ENCODE measurements at places on chromosomes 1 and 21.

DNA sequence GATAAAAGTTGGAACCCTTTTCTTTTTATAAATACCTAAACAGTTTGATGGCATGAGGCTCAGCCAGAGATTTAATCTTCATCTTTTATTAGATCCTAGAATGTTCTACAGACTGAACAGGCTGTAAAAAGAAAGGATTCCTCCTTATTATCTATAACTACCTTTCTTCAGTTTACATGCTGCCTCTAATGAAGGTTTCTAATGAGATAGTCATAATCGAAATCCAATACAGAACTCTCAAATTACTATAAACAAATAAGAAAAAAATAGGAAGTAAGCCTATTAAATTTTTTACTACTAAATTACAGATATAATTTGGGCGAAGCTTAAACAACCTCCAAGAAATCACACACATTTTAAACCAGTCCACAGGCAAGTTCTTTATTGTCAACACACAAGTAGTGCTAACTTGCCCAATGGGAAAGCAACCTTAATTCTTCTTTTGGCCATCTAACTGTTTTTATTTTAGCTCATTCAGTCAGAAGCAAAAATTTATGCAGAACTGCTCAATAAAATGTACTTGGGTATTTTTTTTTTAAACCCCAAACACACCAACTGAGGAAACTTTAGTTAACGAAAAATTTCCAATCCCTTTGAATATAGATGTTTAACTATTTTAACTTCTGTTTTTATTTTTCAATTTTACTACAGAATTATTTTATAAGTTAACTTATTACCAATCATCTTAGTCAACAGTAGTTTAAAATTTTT lies 4.8 kb downstream of the WDR26 start:
- DNase-seq = no peak

DNA sequence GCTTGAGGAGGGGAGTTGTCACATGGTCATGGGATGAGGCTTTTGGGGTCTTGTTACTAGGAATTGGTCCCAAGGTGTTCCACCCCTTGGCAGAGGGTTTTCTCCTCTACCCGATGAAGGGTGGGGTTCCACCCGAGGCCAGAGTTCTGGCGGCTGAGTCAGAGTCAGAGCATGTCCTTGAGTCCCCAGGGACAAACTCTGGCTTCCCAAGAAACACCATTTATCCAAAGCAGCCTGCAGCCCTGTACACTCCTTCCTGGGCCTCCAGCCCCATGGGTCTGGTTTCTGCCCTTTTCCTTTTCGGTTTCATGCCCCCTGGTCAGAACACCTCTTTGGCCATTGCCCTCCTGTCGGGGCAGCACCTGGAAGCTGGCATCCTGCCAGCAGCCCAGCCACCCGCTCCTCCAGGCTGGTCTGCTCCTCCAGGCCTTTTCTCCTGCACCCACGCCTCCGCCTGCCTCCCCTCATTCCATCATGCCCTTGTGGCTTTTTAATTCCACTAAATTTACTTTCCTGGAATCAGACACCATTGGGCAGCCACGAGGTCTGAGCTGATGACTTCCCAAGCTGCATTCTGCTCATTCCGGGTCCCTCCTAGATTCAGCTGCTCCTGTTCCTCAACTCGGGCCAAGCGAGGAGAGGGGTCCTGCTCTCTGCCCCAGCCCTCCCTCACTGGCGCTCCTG lies 301.7 kb upstream of the VAMP3 start:
- no peak for DNase-seq

DNA sequence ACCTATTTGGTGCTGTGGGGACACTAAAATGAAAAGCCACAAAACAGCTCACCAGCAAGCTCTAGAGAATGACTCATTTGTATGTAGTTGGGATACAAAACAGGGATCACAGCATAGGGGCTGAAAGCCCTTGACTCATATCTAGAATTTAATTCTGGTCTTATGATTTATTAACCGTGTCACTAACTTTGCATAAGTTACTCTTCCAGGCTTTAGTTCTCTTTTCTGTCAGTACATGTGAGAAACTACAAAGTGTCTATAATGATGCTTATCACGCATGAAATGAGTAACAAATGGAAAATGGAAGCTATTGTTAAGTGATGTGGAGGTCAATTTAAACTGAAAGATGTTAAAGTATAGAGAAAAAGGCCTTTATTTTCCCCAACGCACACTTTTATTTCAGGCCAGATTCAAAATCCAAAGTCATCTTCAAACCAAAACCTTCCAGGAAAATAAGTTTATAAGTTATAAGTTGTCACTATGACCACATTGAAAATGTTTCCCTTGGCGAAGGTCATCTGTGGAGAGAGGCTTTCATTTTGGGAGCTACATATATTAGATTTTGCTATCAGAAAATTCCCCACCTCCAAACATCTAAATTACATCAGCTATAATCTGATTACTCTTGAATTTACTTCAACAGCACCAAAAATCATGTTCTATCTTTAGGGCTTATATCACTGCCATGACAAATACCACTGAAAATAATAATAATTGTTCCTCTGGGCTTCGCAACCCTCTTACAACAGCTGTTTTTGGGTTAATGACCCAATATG lies 430.5 kb downstream of the MRPL39 start:
- DNase-seq = no peak

GRCh38 chr1:27778056-27778455 lies 5.0 kb downstream of the STX12 start:
- no peak for DNase-seq

DNA sequence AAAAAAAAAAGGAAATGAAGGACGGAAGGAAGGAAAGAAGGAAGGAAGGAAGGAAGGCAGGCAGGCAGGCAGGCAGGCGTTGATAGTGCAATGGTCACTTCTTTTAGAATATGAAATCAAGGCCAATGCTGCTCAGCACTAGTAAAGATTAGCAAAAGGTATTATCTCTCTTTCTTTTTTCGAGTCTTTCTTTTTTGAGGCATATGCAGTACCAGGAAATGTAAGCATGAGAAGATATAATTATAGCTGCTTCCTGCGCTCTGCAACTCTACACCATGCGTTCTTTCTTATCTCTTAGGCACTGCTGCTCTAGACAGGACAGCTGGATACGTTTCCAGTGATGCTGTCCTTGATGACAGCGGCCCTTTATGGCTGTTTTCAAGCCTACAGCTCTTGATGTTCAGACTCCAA lies 1512.5 kb upstream of the B3GALT2 start:
- DNase-seq = no peak

GRCh38 chr1:152878042-152878441 lies at the start of gene SMCP:
Gene SMCP (plus strand): TSS chr1:152878322. CDS start chr1:152884423, 6,101 bp downstream.
- peak; percentile 17 for DNase-seq

GRCh38 chr21:9755611-9756010 lies 765.8 kb upstream of the TPTE start:
- no peak for DNase-seq

DNA sequence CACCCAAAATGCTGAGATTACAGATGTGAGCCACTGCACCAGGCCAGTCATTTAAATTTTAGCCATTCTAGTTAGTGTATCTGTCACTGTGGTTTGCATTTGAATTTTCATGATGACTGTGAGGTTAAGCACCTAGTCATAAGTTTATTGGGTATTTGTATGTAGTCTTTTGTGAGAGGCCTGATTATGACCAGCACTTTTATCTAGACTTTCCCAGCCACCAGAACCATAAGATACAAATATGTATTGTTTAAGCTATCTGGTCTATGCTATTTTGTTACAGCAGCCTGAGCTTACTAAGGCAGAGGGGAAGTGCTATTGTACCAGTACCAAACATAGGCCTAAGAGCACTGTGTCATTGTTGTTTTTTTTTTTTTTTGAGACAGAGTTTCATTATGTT lies 19.9 kb upstream of the DNAJC6 start:
- no peak for DNase-seq

- no peak for DNase-seq
These were observed 182.4 kb downstream of the DISC1 start for GRCh38 chr1:231808990-231809389.

DNA sequence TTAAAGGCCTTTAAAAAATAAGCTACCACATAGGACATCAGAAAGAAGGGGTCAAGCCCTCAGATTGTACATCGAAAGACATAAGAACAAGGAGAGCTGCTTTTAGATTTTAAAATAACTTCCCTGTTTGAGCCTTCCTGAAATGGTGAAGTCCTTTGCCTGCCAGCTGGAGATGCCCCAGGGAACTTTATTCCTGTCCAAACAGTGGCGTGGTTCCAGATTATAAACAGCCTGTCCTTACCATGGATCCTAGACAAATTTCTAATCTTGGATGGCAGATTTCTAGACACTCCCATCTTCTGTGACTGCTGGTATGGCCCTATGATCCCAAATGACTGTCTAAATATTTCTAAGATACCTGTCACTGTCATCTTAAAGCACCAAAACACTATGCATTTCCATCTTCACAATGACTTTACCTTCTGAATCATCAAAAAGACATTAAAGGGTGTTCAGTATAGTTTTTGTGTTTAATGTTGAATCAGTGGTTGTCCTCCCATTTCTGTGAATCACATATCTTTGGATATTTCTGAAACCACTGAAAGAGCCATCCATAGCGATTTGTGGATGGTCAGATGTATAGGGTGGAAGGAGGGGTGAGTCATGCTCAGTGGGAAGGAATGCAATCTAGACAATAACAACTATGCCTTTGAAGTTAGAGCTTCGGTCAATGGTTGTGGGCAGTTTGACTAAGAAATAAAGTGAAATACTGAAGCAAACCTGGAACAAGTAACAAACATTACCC lies 23.2 kb downstream of the ILDR2 start:
- no peak for DNase-seq

GRCh38 chr1:29002792-29003191 lies 88.4 kb downstream of the EPB41 start:
- no peak for DNase-seq

DNA sequence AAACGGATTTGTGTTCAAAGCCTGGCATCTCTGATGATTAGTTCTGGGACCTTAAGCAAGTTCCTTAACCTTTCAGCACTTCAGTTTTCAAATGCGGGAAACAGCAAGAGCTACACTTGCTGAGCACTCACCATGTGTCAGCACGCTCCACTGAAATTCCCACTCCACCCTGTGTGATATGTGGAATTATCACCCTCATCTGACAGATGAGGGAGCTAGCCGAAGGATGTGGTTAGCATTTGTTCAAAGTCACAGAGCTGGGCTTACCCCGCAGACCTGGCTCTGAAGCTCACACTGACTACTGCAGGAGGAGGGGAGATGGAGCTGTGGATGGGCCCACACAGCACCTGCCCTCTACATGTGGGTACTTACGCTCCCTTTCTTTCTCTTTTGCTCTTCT lies 29.1 kb downstream of the IL12RB2 start:
- DNase-seq = peak; percentile 21

DNA sequence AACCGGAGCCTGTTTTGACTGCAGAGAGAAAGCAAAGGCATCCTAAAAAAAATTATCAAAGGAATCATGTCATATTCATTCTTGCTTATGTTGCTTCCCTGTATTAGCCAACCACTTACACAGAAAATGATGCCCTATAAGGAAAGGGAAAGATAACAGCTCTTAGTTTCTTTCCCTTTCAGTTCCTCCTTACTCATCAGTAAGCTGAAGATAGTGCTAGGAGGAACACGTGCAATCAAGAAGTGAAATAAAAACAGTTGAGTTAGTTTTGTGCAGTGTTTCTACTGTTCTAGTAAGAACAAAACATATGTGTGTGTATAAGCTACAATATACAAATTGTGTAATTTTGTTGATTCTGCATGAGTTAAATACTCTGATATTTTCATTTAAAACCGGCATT lies 45.3 kb upstream of the MTF2 start:
- no peak for DNase-seq

DNA sequence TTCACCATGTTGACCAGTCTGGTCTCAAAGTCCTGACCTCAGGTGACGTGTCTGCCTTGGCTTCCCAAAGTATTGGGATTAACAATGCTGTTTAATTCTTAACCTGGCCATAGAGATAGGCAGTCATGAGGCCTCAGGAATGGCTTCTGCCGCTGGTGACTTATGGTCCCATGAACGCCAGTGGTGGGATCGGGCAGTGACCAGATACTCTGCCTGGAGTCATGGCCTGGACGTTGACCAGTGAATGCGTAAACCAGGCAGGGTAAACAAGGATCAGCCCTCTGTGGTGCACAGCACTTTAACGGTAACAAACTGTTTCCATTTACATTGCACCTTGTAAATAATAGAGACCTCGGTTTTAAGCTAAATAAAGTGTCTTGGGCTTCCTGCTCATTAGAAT lies 23.0 kb downstream of the MTARC1 start:
- DNase-seq = no peak

DNA sequence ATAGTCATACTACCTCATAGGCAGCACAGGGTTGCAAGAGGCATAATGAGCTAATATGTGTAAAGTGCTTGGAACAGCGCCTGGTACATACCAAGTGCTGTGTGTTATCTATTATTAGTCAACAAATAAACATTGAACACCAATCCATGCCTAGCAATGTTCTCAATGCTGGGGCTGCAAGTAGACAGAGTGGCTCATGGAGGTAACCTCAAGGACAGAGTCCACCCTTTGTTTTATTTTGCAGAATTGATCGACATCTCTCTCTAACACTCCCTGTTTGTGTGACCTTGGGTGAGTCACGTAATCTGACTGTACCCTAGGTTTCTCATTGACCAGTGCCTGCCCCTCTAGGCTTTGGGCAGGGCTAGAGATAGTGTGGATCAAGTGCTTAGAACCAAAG lies 164.0 kb upstream of the KLHDC7A start:
- no peak for DNase-seq

GRCh38 chr1:218080863-218081262 lies 204.2 kb upstream of the RRP15 start:
- no peak for DNase-seq

- DNase-seq = no peak
These were observed 3879.7 kb downstream of the SRGAP2C start for GRCh38 chr1:125064481-125064880.

DNA sequence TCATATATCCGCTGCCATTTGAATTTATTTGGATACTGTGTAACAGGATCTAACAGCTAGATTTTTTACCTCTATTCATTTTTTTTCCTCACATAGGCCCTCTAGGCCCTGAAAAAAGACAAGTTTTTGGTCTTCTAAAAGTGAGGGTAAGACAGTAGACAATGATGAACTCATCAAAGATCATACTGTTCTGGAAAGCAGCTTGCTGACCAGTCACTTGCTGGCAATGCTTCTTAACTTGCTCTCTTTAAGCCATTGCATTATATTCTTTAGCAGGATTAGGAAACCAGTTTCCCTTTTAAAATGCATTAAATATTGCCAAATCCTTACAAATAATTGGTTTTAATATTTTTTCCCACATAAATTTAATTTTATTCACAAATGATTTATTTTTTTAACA lies 65.5 kb downstream of the SYT14 start:
- DNase-seq = no peak
